ENCODE measurements at places on chromosomes 6 and 20.

GRCh38 chr6:111534231-111534751 is 51.3 kb upstream of the REV3L start:
- DNase-seq: no peak

GRCh38 chr6:169106176-169106575 is 147.5 kb downstream of the THBS2 start:
- DNase-seq: no peak

DNA sequence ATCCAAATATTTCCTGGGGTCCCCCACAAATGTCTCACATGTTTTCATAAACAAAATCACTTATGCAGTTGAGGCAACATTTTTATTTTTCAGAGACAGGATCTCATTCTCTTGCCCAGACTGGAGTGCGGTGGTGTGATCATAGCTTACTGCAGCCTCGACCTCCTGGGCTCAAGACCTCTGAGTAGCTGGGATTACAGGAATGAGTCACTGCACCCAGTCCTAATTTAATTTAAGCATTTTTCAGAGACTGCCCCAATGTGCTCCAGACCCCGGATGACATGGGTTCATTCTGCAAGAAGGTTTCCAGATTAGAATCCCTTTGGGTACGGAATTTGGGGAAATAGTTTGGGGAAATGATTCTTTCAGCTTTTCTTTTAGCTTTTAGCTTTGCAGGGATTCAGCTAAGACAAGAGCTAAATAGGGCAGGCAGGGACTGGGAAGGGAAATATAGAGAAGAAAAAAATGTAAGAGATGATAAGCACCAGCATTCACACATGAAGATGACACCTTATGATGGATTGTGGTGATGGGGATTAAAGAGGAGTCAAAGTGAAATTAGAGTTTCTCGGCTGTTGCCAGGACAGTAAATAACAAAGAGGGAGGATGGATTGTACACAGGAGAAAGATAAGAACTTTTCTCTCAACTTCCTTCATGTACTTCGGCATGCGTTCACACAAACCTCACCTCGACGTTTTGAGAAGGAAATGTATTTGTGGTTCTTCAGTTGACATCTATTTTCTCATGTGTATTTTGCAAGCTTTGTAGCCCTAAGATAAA is 169.4 kb upstream of the TAB2 start:
- DNase-seq: no peak

- no peak for DNase-seq
These were observed 232.8 kb downstream of the MYLK4 start for GRCh38 chr6:2517855-2518473.

GRCh38 chr20:33532753-33533459 is 43.0 kb downstream of the CBFA2T2 start:
- no peak for DNase-seq

- DNase-seq: no peak
These were observed 16.0 kb downstream of the SLC52A3 start for GRCh38 chr20:752291-752690.

GRCh38 chr6:149990661-149991471 is 27.1 kb downstream of the ULBP1 start:
- DNase-seq: no peak

- no peak for DNase-seq
These were observed 442.3 kb downstream of the CDH26 start for GRCh38 chr20:60400567-60400966.

DNA sequence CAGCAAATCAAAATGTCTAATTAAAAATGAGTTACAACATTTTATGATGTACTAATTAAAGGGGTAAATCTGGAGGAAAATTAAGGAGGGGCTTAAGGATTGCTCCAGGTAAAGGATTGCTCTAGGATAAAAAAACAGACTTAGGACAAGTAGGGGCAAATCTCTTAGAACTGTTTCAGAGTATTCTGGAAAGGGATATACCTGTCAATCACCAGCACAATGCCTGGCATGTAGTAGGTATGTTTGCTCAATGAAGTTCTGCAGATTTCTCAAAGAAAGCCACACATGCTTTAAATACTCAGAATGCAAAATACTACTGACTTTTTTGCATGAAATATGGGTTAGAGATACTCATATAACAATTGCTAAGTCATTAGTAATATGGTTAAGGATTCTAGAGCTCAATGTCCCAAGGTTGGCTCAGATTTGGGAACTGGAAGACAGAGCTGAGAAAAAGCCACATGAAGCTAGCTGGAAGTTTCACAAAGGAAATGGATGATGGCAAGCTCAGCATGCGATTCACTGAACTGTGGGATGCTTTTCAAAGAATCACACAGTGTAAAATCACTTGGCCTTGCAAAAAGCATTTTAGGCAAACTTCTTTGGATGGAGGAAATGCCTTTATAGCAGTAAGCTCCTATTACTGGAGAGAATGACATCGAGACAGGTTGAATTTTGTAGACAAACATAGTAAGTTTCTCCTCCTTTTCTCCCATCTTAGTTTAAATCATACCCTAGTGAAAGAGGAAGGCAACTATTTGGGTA is 72.8 kb downstream of the MAP3K5 start:
- no peak for DNase-seq
